ENCODE measurements at places on chromosomes 7 and 10. TPM values are rescaled to one million over a fixed set of nuclear protein-coding genes. Genes with fewer than 3 reads are reported as not detected.

DNA sequence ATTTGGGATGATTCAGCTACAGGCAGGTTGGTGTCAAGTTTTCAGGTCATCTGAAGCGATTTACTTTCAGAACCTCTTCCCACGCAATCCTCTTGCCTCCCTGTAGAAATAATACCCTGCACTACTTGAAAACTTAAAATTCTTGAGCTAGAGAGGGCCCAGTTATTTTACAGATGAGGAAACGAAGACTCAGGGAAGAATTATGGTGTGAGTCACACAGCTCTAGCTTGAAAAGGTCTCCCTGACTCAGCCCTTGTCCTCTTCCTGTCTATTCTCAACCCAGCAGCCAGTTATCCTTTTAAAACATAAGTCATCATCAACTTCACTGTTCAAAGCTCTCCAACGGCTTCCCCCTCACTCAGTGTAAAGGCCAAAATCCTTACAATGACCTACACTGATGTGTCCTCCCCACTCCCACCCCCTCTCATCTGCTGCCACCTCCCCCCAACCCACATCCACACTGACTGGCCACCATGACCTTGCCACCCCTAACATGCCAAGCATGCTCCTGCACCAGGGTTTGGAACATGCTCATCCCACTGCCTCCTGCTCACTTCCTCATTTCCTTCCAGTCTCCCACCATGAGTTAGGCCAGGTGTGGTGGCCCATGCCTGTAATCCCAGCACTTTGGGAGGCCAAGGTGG lies 3.4 kb downstream of the DNMBP start:
- DNase-seq = peak; percentile 78

- DNase-seq = no peak
Measured at GRCh38 chr10:73517166-73517888, 21.5 kb upstream of the PPP3CB start.

DNA sequence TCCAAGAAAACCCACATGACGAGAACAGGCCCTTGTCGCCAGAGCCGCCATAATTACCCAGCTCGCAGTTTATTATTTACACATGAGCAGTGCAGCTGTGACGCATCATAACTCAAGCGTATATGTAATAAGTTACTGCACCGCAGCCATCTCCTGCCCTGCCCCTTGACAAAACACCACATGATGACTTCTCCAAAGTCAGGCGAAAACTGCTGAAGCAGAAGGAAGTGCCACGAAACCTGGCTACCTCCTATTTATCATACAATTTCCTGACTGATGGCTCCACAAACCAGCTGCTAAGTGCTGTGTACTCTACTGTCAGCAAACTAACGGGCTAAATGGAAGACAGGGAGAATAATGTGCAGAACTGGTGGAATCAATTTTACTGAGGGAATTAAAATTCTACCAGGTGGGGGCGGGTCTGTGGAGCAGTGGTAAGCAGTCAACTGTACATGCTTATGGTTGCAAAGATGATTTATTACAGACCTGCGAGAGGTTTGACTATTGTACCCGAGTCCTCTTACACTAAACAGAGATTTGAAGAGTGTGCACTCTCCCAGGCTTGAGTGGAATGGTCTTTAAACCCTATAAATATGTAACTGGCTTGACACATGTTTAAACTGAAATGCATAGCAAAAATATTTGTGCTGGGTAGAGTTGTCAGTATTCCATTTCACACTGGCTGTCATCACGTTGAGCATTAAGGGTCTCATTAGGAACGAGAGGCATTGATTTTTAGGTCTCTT lies 156.0 kb downstream of the GLI3 start:
- DNase-seq = no peak

GRCh38 chr7:129781928-129782817 lies 170.6 kb downstream of the UBE2H start:
- DNase-seq = no peak

Gene RAMP3
- not detected for total RNA-seq

Gene PIK3CG
- total RNA-seq = 12.2 TPM

Gene AKR1D1
- not detected for total RNA-seq

Gene GAD2
- total RNA-seq = not detected

Gene TMEM225B
- total RNA-seq = not detected

All from pulmonary artery endothelial cell (primary cell).